Stimulated activated effector memory CD8-positive, alpha-beta T cell treated with anti-CD3 and anti-CD28 coated beads, Interleukin-12 subunit alpha, Interleukin-12 subunit beta, amount 100 ng/mL, for 72 hours (primary cell): ENCODE measurements at places on chromosomes 13 and 19.

- DNase-seq: no peak
These were observed 5.4 kb upstream of the VSIG10L start for GRCh38 chr19:51347209-51347928.

DNA sequence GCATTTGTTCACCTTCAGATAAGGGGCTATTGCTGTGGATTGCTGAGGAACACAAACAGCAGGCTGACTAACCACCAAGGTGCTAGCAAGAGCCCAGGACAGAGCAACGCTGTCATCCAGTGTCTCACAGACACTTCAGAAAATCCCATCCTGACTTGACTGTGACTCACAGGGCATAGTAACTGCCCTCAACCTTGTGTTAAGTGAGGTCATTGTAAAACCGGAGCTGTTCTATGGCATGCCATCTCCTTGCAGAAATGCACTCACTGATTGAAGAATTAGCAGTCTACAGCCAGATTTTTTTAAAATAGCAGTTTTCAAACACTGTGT, 51.1 kb downstream of the TNFRSF19 start:
- DNase-seq: no peak

DNA sequence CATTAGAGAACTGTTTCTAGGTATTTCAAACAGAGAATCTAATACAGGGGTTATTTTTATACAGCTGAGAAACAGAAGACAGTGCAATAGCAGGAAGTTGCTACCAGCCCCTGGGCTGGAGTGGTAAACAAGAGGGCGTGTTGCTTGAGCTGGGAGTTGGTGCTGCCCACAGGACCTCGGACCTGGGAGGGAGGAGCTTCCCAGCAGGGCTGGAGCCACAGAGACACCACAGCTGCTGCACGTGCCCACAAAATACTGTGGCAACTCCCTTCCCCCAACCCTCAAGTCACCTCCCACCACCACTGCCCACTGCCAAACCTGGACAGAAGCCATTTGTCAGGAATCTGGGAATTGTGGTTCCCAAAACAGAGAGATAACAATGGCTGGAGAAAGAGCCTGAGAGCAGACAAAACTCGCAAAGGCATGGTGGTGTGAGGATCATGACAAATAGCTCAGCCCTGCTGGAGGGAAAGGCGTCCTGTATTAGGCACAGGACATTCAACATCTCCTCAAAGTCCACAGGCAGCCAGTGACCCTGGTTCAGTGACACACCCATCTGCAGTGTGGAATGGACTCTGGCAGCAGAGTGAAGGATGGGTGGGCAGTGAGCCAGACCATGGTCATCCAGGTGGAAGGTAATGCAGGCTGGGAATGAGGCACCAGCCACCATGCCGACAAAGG, 57.2 kb downstream of the SPATA13 start:
- no peak for DNase-seq

DNA sequence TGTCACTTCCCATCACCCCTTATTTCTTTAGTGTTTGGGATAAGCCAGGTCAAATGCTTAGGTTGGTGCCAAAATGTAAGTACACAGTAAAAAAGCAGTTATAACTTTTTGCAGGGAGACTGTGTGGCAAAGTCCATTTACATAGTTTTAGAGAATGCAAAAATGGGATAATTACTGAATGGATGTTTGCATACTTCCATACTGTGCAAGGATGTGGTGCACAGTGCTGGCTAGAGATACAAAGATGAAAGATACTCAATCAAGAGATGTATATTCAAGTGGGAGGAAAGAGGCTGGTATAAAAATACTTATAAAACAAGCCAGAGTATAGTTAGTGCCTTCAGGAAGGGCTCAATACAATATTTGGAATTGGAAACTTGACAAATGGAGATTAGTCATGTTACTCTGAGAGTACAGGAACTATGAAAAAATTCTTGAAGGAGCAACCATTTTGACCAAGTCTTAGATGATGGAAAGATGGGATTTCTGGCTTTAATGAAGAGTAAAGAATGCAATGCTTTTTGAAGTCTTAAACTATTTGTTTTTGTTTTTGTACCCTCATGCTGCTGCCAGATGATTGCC, 8.0 kb downstream of the PDS5B start:
- DNase-seq: no peak

GRCh38 chr19:33794683-33795369, 1.8 kb upstream of the KCTD15 start:
- DNase-seq: no peak

DNA sequence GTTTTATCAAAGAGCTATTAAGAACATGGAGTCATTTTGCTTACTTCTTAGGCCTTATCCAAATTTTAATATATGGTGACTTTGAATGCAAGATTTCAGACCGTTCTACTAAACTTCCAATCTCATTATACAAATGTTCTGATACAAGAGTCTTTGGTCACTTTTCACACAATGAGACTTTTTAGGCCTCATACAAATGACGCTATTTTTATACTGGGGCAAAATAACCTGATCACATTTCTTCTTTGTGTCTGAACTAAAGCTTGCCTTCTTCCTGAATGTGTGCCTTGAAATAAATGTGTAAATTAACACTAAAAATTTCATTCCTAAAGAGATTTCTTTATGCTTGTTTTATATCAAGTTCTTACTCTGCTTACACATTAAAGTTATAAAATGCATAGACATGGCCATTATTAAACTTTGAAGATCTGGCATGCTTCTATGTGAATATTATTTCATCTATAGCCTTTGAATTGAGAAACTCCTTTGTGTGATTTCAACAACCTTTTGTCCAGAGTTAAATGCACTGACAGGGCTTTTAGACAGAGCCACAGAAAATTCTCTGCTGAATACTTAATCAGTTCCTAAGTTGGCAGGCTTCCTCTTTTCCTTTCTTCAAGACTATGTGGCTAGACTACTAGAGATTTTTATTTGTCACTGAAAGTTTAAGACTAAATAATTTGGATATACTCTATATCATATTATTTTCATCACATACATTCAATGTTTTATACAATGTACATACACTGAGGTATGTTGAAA, 86.1 kb downstream of the EDNRB start:
- no peak for DNase-seq

- DNase-seq: no peak
These were observed 12.1 kb upstream of the HAS1 start for GRCh38 chr19:51735759-51736449.

DNA sequence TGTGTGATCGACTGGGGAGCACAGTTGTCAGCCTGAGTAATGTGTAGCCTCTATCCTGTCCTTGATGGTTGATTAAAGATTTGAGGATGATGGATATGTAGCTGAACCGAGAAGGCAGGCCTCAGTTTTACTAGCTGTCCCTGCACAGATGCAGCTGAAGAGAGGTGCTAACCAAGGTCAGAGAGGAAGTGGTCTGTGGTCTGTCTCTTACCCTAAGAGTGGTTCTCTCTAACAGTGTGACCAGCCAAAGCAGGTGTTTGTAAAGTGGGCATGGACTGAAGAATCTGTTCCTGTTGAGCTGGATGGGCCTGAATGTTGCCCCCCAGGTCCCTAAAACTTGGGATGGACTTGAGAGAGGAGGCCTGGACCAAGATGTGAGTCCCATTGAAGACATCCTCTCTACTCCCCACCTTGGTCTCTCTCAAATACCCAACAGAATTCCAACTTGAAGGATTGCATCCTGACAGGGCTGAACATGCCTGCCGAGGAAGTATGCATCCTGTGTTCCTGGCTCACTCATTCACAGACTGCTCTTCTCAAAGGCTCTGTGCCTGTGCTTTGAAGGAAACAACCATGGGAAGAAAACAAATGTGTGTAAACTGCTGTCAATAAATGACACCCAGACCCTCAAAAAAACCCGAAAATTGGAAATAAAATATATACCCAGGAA, 223.8 kb downstream of the MAB21L1 start:
- no peak for DNase-seq

- no peak for DNase-seq
These were observed 92.6 kb downstream of the MZT1 start for GRCh38 chr13:72634859-72635258.

GRCh38 chr13:101698400-101698799, 245.9 kb downstream of the ITGBL1 start:
- DNase-seq: no peak

GRCh38 chr19:43784241-43784980, 3.6 kb upstream of the KCNN4 start:
- peak; percentile 77 for DNase-seq

GRCh38 chr19:10637894-10638293, 12.5 kb downstream of the SLC44A2 start:
- DNase-seq: no peak

DNA sequence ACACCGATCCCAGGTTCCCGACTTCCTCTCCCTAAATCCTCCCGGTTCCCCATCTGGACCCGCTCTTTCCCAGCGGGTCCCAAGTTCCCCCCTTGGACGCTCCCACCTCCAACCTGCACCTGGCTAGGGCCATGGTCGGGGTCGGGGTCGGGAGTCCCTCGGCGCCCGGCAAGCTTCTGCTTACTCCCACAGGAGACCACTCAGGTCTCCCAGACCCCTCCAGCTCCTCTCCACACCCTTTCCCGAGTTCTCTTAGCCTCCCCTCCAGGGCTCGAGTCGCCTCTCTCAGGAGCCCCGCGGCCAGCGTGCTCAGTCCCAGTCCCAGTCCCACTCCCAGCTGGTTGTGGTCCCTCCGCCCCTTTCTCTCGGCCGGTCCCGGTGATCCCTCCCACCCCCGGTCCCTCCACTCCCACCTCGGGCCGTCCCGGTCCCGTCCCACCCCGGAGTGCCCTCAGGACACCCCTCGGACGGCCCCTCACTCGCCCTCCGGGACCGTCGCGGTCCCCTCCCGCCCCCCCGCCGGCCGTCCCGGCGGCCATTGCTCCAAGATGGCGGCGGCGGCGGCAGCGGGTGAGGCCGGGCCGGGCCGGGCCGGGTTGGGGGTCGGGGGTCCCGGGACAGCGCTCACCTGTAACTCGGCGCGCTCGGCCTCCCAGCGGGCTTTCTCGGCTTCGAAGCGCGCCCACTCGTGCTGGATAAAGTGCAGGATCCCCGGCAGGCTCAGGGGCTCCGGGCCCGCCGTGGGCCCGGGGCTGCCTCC, at the start of gene FKRP:
TSS of gene FKRP (plus strand) at position 537 of the 760 bp plus-strand sequence. CDS start 9,394 bp downstream, outside the sequence.
- peak; percentile 65 for DNase-seq

DNA sequence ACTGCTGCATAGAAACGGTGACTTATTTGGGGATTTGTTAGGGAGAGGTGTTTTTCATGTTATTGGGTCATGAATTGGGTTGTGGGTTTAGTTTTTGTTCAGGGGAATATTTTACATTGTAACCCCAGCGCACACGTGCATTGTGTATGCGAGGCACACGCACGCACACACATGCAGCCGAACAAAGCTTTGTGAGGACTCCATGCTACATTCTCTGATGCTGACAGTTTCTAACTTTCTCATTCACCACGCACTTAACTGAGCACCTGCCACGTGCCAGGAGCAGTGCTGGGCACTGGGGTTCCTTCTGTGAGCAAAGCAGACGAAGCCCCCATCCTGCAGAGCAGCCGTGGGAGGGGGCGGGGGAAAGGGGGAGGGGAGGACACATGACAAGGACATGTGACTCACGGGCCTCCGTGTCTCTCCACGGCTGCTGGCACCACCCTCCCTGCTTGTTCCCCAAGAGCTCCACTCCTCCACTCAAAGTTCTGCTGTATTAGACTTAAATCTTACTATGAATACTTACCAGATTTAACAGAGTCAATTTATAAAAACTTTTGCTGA, 55.6 kb downstream of the SLC7A9 start:
- no peak for DNase-seq

- no peak for DNase-seq
These were observed 136.3 kb downstream of the CDK8 start for GRCh38 chr13:26390203-26390602.

DNA sequence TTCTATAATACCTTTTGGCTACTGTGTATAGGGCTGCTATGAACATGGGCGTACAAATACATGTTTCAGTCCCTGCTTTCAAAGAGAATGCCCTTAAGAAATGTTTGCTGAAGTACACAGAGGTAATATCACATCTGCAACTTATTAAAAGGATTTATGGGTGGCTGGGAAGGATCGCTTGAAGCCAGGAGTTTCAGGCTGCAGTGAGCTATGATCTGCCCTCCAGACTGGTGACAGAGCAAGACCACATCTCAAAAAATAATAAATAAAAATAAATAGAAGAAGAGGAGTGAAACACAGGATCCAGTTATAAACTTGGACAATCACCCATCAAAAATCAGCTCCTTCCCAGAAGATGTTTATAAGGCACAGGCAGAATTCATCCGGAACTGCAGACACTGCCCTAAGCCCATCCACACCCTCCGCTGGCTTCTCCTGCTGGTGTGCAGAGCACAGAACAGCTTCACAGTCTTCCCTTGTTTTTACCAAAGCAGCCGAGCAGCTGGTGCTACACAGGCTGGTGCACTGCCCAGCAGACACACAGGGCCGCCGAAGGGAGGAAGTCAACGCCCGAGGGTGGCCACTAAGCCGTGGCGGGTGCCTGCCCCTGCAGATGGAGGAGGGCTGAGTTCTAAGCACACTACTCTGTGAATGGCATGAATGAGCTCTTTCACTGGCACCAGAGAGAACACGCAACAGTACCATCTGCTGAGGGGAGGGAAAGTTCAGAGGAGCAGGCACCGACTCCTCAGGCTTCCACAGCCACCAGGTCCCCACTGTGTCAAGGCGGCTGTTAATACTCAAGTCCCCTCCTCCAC, 44.0 kb downstream of the BRD4 start:
- no peak for DNase-seq

DNA sequence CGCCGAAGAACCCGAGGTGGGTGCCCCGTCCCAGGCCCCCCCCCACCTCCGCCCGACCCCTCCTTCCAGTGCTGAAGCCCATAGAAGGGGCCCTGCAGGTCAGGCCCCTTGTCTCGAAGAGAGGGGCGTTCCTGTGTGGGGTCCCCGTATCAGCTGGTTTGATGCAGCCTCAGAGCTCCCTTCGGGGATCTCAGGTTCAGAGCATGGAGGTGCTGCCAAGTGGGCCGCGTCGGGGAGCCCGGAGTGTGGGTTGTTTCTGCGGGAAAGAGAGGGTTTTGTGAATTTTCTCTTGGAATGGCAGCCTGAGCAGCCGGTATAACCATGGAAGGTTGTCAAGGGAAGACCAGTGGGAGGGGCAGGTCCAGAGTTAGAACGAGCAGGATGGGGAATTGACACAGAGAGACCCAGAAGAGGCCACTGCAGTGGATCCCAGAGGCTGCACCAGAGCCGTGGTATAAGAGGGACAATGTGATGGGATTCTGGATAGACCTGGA, 384 bp downstream of the TRAPPC2B start:
- DNase-seq: no peak

DNA sequence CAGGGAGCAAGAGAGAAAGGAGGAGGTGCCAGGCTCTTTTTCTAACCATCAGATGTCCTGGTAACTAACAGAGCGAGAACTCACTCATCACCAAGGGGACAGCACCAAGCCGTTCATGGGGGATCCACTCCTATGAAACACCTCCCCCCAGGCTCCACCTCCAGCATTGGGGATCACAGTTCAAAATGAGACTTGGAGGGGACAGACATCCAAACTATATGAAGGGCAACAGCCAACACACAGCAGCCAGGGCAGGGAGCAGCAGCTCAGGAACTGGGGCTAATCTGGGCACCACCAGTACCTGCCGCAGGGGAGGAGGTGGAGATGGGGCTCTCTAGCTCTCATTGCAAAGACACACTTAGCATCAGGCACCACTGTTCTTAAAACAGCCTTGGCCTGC, 34.3 kb upstream of the VSTM2B start:
- no peak for DNase-seq

GRCh38 chr19:45641274-45642105, 2.3 kb upstream of the EML2 start:
- DNase-seq: peak; percentile 98
